Fibroblast of villous mesenchyme (primary cell): ENCODE measurements at places on chromosomes 11 and 22. TPM values are rescaled to one million over a fixed set of nuclear protein-coding genes. Genes with fewer than 3 reads are reported as not detected.

Gene LRRN4CL
- total RNA-seq: 6.9 and 15.5 TPM in 2 replicates

Gene SCT
- not detected in 2 replicates for total RNA-seq

Gene OAF
- 29.0 and 31.5 TPM in 2 replicates for total RNA-seq

Gene USP2
- total RNA-seq: under 0.01 and 0.43 TPM in 2 replicates

Gene IL17REL
- under 0.01 TPM in 1 of 2 replicates, not detected in the other for total RNA-seq

Gene MMP12
- total RNA-seq: 3.0 and 3.5 TPM in 2 replicates

Gene OR9Q1
- total RNA-seq: not detected in 2 replicates

Gene TRIM51
- total RNA-seq: not detected in 2 replicates

Gene TMEM132A
- total RNA-seq: 29.3 and 40.6 TPM in 2 replicates

Gene SEZ6L
- total RNA-seq: not detected in 2 replicates

Gene APOA4
- total RNA-seq: not detected in 2 replicates

Gene ANGPTL5
- not detected in 2 replicates for total RNA-seq

Gene FAM227A
- 1.3 and 1.9 TPM in 2 replicates for total RNA-seq

Gene CHRNA10
- 0.86 and 0.97 TPM in 2 replicates for total RNA-seq

Gene FAM111B
- 12.1 and 12.2 TPM in 2 replicates for total RNA-seq

Gene TYR
- not detected in 2 replicates for total RNA-seq

Gene SOX6
- 12.9 and 22.0 TPM in 2 replicates for total RNA-seq

Gene SHANK2
- 0.86 and 0.97 TPM in 2 replicates for total RNA-seq

Gene OR4P4
- not detected in 2 replicates for total RNA-seq

Gene CD44
- total RNA-seq: 441 and 647 TPM in 2 replicates

Gene SDHAF2
- total RNA-seq: 36.4 and 37.6 TPM in 2 replicates

Gene TBX1
- under 0.01 and 0.43 TPM in 2 replicates for total RNA-seq

Gene RCN1
- total RNA-seq: 338 and 367 TPM in 2 replicates

Gene TSSK2
- under 0.01 TPM in 1 of 2 replicates, not detected in the other for total RNA-seq

Gene TNNT3
- total RNA-seq: not detected in 2 replicates

Gene PRAME
- 0.43 and 0.97 TPM in 2 replicates for total RNA-seq

Gene LAYN
- total RNA-seq: 41.9 and 66.5 TPM in 2 replicates

Gene MUC6
- not detected in 2 replicates for total RNA-seq

Gene MAML2
- 16.8 and 30.7 TPM in 2 replicates for total RNA-seq

Gene OR2AG2
- total RNA-seq: under 0.01 and 0.32 TPM in 2 replicates

Gene MS4A15
- total RNA-seq: not detected in 2 replicates
